Activated CD8-positive, alpha-beta memory T cell treated with anti-CD3 and anti-CD28 coated beads for 4 hours (primary cell): ENCODE measurements at places on chromosomes 11 and 22.

DNA sequence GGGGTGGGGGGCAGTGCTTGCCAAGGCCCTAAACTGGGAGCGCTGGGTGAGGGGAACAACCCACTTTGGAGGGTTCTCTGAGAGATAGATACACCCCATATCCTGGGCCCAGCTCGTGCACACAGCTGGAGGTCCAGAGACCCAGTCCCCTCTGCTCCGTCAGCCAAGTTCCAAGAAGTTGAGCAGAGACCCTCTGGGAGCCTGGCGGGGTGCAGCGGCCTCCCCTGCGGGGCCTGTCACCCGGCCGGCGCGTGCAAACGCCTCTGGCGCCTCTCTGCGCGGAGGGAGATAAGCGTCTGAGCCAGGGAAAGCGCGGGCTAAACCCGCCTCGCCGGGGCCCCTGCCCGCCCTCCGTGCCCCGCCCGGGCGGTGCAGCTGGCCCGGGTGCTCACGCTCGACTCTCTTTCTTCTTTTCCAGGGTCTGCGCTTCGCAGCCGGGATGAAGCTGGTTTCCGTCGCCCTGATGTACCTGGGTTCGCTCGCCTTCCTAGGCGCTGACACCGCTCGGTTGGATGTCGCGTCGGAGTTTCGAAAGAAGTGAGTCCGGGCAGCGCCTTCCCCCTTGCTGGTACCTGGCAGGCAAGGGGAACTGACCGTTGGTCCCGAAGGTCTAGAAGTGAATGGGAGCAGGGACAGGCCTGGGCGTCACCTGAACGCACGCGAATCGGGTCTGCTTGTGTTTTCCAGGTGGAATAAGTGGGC, 540 bp downstream of the ADM start:
- no peak for DNase-seq

- DNase-seq: no peak
Measured at GRCh38 chr11:86769219-86769618, 31.1 kb upstream of the PRSS23 start.

DNA sequence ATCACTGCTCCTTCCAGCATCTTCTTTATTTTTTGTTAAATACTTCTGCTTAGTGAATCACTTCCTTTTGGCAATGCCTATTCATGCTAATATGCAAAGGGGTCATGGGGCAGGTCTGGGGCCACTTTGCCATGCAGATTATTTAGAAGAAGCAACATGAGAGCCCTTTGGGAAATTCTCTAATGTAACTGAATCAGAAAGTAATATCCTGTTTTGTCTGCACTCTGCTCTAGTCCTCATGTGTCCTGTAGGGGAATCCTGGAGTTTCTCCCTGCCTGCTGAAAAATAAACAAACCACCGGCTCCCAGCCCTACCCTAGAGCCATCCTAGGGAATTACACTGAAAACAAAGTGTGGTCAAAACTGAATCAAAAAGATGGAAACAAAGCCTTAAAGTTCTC, 176.5 kb upstream of the POU2AF2 start:
- no peak for DNase-seq

DNA sequence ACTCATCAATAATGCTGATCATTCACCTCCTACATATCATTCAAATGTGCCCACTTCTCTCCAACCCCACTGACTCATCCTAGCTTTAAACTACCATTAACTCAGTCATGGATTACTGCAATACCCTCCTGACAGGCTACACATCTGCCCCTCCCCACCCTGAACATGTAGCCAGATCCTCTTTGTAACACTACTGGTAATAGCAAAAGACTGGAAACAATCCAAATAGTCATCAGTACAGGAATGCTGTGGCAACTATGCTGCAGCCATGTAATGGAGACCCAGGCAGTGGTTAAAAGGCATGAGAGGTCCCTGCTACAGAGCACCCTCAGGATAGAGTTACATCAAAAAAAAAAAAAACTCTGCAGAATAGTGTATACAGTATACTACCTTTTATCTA, 16.6 kb downstream of the SLC43A3 start:
- no peak for DNase-seq

DNA sequence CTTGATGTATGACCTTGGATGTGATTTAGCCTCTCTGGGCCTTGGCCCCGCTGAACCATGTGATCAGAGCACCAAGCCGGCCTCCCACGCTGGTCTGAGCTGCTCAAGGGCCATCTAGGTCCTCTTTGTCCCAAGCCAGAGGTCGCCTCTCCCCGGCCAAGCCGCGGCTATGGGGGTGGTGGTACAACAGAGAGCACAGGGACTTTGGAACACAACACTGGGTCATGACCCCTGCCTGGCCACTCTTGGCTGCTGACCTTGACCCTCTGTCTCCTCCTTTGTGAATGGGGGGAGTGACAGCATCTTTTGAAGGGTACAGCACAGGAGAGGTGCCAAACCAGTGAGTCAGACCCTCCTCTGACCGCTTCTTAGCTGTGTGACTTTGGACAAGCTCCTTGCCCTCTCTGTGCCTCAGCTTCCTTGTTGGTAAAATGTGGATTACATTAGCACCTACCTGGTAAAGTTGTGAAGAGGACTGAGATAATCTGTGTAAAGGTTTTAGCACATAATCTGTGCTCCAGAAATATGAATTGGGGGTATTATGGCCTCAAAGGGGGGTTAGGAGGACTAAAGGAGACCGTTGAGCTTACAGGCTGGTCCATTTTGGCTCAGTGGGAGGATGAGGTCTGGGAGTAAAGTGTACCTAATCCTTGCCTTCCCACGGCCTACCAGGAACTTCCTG, 4.7 kb downstream of the SCYL1 start:
- DNase-seq: no peak

DNA sequence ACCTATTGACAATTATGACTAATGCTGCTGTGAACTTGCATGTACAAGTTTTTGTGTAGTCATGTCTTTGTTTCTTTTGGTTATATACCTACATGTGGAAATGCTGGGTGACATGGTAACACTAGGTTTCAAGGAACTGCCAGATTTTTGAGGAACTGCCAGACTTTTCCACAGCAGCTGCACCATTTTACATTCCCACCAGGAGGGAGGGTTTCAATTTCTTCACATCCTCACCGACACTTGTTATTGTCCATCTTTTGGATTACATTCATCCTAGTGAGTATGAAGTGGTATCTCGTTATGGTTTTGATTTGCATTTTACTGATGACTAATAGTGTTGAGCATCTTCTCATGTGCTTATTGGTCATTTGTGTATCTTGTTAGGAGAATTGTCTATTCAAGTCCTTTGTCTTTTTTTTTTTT, 13.3 kb downstream of the CLDN5 start:
- no peak for DNase-seq

- no peak for DNase-seq
Measured at GRCh38 chr11:36278531-36279282, 10.5 kb downstream of the COMMD9 start.

GRCh38 chr22:37025500-37026070, 6.0 kb downstream of the MPST start:
- DNase-seq: no peak

- DNase-seq: no peak
Measured at GRCh38 chr11:76669901-76670484, 554 bp downstream of the LRRC32 start.

GRCh38 chr11:125398994-125399640, 96.9 kb downstream of the FEZ1 start:
- DNase-seq: no peak

DNA sequence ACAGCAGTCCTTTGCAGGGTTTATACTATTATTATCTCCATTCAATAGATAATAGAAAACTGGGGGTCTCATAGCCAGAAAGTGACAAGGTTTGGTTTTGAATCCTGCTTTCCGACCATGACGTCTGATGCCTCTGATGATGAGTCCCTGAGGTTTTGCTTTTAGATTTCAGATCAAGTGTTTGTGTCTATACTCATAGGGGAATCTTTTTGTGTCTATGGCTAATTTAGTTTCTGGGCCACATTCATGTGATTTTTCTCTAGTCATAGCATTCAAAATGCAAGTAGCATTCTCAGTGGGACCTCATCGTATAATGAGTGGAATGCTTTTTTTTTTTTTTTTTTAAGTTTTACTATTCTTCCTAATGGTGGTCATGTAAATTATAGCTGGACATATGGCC, 72.9 kb downstream of the TNRC6B start:
- no peak for DNase-seq

DNA sequence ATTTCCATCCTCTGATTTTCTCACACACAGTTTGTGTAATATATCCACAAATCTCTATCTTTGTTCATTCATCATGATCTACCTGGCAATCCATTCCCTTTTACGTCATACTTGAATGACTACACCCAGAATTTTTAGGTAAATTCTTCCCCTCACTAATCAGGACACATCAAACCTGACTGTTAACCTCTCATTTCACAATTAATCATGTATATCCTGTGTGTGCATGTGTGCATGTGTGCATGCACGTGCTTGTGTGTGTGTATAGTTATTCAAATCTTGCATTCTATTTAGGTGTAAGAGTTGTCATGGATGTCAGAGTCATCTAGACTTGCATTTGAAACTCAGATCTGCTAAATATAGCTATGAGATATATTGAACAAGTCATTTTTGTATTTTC, 130.4 kb downstream of the KIF18A start:
- DNase-seq: no peak

- DNase-seq: no peak
Measured at GRCh38 chr11:2690596-2691354, 9.0 kb downstream of the KCNQ1OT1 start.

GRCh38 chr11:72721689-72722049, 30.5 kb downstream of the ARAP1 start:
- no peak for DNase-seq

DNA sequence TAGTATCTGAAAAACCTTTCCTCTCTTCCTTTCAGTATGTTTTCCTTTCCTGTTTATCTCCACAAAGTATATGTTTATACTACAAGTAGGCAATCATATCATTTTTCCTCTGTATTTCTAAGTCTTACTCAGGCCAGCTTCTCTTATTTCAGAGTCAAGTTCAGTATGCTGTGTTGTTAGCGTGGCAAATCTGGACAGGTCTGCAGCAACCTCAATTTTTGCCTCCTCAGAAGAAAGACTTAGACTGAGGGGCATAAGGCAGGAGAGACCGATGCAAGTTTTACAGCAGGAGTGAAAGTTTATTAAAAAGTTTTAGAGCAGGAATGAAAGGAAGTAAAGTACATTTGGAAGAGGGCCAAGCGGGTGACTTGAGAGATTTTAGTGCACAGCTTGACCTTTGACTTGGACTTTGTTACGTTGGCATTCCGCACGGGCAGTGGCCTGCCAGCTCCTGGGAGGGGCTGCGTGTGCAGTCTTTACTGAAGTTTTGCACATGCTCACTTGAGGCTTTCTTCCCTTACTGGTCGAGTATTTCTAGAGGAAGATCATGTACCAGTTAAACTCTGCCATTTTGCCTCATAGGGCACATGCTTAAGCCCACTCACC, 343.2 kb downstream of the NTM start:
- DNase-seq: no peak

GRCh38 chr11:61265357-61265756, 24.4 kb downstream of the PGA5 start:
- no peak for DNase-seq

DNA sequence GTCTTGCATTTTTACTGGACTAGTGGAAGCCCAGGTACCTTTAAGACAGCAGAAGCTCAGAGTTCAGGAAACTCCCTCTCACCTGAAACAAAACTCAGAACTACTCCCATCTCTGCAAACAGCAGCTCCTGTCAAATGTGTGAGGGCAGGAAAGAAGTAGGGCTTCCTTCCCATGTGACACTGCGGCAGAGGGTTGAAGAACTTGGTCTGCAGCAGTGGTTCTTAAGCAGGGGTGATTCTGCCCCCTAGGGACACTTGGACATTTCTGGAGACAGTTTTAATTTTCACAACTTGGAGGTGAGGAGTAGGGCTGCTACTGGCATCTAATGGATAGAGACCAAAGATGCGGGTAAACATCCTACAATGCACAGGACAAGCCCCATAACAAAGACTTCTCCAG, 63.4 kb downstream of the RCN1 start:
- no peak for DNase-seq

DNA sequence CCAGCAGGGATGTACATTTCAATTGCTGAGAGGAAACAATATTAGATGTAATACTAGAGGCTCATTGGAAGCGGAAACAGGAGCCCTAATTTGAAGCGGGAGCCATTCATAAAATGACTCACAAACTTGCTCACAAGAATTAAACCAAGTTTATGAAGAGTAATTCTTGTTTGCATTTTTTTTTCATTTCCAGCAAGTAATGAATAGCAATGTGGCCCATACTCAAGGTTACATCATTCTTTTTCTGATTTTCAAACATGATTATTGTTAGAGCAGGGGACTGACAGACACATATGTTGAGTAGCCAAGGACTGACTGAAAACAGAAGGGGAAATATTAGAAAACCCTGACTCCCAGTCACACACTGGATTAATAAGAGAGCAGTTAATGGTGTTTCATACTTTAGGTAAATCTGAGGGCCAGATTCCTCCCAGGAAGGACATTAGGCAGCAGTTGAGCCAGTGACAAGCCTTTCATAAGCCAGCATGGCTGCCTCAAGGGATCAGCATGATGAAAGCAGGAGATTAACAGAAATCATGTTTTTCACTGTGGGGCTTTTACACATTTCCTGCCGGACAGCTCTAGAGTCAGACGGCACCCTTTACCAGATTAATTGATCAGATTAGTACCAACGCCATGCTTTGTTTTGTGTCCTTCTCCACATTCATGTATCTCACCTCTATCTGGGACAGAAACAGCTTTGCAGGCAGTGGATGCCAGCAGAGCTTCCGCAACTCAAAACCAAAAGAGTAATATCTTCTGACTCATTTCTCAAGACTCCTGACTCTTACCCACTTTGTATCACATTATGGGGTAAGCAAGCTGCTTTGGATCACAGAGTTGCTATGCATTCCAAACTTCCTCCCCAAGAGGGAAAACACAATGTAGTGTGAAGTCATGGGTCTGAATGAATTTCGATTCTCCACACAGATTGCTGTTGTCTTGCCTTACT, 831.6 kb downstream of the KCNA4 start:
- no peak for DNase-seq

- DNase-seq: no peak
Measured at GRCh38 chr22:39209756-39210155, 35.0 kb downstream of the PDGFB start.

- DNase-seq: no peak
Measured at GRCh38 chr11:19829109-19829837, 116.6 kb downstream of the NAV2 start.

DNA sequence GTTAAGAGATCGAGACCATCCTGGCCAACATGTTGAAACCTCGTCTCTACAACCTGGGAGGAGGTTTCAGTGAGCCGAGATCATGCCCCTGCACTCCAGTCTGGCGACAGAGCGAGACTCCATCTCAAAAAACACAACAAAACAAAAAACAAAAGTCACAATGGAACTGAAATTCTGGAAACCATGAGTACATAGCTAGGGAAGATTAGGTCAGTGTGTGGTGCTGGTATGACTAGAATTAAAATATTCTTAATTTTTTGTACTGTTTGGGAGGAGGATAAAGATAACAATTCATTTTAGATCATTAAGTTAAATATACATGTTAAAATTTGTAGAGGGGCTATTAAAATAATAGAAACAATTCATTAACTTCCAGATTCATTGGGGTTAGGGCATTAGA, 344.4 kb downstream of the TBC1D22A start:
- DNase-seq: no peak

- DNase-seq: no peak
Measured at GRCh38 chr11:41446566-41446965, 12.9 kb downstream of the LRRC4C start.

- DNase-seq: no peak
Measured at GRCh38 chr11:17351172-17351509, 459 bp upstream of the NCR3LG1 start.
